NCI-H2081 treated with DMSO at 0.1 percent for 48 hours (cell line): ENCODE measurements at places on chromosomes 7 and 10.

GRCh38 chr10:110528224-110528996, 30.7 kb downstream of the DUSP5 start:
- no peak for DNase-seq

DNA sequence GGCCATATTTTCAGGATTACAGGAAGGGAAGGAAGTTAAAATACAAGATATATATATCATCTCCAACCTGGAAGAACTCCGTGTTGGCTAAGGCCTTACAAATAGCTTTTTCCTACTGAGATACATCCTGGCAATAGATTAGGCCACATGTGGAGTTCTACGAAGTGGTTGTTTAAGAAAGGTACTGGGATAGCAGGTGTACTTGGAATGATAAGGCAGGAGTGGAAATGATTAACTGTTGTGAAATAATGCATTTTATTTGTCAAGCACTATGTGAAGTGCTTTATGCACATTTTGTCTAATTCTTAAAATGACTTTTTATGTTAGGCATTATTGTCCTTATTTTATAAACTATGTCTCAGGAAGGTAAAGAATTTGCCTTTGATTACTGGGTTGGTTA, 18.9 kb upstream of the SMIM30 start:
- no peak for DNase-seq

- no peak for DNase-seq
These were observed 6.4 kb upstream of the DUSP5 start for GRCh38 chr10:110491346-110491745.

DNA sequence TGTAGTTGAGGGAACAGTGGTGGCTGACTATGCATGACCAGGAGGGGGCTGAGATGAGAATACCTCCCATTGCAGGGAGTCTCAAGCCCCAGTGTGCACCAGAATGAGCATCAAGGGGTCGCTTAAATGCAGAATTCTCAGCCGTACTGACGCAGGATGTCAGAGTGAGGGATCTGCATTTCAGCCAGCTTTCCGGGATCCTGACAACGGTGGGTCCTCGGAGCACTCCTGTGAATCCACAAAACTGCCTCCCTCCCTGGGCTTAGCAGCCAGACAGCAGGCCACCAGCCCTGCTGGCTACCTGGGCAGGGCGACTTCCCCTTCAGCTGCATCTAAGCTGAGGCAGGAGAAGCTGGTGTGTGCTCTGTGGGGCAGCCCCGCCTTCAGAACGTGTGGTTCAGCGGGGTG, 21.8 kb upstream of the LOXL4 start:
- DNase-seq: no peak

- DNase-seq: no peak
These were observed 26.3 kb downstream of the SAMD8 start for GRCh38 chr10:75137533-75138438.

- DNase-seq: no peak
These were observed 72.3 kb upstream of the LEP start for GRCh38 chr7:128168667-128169210.
